ENCODE measurements at places on chromosomes 12 and 14.

DNA sequence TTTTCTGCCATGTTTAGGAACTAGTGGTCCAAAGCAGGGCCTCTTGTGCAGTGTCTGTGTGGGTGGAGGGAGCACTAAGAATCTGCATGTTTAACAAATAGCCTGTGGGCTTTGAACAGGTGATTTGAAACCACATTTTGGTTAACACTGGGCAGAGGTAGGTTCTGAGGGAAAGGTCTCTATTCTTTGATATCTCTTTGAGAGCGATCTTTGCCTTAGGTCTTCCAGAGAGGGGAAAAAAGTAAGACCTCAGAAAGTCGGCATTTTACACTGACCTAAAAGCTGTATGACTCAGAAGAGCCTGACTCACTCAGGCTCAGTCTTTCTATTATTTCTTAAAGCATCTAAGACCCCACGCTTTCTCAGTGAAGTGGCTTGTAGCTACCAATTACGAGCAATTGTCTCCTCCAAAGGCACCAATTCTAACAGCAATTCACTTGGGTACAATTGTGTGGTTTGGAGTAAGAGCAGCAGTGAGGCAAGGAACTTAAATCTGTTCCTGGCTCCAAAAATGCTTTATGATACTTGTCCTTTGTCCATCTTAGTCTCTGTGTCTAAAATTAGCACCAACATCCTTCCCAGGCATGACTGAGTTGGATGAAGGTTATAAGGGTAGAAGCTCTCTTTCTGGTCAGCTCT is 8.8 kb downstream of the EIF2B2 start:
- no peak for DNase-seq

DNA sequence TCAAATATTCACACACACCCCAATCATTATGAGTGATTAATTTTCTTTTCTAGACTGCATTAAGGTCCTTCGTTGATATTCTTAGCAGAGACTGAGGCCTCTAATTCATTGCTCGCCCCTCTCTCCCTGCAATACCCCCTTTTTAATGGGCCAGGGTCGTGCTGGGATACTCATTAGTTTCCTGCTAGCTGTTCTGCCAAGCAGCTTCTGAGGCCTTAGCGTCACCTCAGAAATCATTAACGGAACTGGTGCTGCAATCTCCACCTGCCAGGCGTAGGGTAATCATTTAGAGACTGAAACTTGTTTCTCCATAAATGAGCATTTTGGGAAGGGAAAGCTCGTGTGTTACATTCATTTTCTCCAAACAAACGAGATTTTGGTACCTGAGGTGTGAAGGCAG is 1054.7 kb downstream of the GALC start:
- no peak for DNase-seq

- DNase-seq = peak; percentile 41
These were observed 2.5 kb downstream of the SCN8A start for GRCh38 chr12:51593539-51593938.

- no peak for DNase-seq
These were observed 588.2 kb downstream of the NRXN3 start for GRCh38 chr14:78758333-78758732.

DNA sequence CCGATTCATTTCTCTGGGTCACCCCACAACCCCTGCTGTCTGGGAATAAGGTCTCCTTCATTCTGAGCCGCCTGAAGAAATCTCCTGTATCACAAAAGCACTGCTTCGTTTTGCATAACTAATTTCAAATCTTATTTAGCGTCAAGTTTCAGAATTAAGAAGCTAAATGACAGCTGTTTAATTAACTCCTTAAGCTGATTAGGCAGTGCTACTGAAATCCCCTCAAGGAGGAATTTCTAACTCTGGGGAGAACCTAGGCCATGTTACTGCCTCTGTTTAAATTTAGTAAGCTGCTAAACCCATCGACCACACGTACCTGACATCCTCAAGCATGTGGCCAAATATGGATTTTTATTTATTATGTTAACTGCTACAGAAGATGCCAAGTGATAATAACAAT is 373.6 kb downstream of the GLT1D1 start:
- no peak for DNase-seq
